ENCODE measurements at places on chromosomes 6 and 20.

GRCh38 chr6:113597231-113597583 lies 259.9 kb upstream of the MARCKS start:
- no peak for DNase-seq

DNA sequence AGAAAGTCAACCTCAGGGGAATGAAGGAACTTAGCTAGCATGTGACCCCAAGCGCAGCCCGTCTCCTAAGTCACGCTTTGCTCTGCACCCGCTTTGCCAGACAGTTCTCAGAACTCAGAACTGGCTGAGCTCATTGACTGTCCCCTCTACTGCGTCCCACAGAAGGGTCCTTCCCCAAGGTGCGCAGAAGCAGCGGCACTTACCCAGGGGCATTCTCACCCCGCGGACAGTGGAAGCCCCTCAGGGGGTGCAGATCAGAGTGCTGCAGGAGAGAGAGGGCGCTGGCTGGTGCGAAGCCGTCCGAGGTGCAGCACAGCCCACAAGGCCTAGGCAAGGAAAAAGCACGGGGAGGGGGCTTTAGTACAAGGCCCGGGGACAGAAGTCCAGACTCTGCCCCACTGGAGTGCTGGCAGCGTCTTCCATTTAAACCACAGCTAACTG lies 807 bp downstream of the SNHG17 start:
- DNase-seq = no peak

GRCh38 chr20:16541226-16541625 lies 32.0 kb downstream of the KIF16B start:
- no peak for DNase-seq

DNA sequence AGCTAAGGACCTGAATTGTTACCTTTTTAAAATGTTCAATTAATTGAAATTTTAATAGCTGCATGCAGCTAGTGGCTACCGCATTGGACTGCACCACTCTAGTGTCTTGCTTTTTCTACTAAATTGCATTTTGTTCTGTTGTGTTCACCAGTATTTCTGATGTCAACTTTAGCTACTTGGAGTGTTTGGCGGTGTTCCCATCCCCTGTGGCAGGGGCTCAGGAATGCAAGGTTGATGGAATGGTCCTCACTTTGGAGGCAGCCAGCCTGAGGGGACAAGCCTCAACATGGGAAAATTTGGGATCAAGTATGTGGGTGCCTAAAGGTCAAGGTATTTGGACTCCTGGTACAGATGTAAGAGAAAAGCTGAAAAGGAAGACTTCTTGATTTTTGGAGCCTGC lies 230.1 kb upstream of the PRND start:
- DNase-seq = no peak

- DNase-seq = no peak
Observed at GRCh38 chr6:164640956-164641355, 668.4 kb downstream of the C6orf118 start.

DNA sequence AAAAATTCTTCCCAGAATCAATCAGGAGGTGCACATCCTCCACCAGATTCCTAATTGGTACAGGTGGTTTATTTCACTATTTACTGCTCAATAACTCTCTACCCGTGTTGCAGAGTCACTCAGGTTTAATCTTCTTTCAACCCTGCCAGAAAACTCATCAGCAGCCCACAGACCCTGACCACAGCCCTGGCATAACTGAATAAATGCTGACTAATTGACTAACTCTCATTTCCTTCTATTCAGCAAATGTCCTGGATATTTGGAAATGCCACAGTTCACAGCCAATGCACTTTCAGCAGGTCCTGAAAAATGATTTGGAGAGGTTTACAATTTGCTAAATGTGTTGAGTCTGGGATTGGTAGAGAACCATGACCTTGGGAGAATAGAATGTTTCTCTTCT lies 62.3 kb downstream of the TRMT6 start:
- no peak for DNase-seq

GRCh38 chr6:56522495-56523270 lies 120.0 kb downstream of the DST start:
- DNase-seq = no peak

- no peak for DNase-seq
Observed at GRCh38 chr6:157770946-157771345, 52.1 kb upstream of the SNX9 start.

DNA sequence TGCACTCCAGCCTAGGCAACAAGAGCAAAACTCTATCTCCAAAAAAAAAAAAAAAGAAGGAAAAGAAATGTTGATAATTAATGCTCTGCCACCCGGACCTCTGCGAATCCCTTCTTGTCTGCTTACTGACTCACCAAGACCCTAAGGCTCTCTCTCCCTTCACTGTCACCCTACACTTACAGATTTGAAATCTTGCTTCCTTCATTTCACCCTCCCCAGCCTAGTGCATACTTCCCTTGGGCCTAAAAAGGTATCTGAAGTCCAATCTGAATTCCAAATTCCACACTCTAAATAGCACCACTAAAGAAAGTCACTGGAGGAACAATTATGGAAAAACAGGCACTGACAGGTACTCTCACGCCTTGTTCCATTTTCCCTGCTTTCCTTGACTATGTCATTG lies 9.4 kb upstream of the PHF20 start:
- no peak for DNase-seq

DNA sequence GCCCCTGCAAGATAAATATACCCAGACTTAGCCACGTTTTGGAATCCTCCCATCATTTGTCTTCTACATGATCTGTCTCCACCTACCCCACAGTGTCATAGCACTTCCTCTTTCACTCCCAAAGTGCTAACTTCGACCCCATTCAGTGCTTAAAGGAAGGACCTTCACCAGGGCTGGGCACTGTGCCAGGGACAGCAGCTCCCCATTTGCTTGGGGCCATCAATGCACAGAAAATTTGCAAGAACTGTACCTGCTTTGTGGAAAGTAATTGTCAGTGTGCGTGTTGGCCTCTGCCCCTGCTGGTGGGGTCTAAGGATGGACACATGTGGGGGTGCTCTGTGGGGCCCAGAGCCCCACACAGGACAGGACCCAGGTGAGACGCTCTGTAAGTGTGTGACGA lies 5.2 kb upstream of the BPIFA2 start:
- DNase-seq = no peak

DNA sequence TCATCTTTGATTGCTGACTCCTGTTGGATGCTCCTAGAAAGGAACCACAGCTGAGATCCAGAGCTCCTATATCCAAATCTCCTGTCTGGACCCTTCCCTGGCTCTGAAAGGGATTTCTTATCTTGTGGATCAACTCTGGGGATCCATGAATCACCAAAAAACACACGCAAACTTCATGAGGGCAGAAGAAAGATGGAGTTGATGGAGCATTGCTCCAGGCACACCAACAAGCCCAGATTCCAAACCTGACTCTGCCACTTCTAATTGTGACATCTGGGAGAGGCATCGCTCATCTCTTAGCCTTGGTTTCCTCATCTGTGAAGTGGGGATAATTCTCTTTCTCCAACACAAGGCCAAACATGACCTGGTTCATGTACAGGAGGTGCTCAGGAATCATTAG lies 6.7 kb downstream of the KCNS1 start:
- no peak for DNase-seq

DNA sequence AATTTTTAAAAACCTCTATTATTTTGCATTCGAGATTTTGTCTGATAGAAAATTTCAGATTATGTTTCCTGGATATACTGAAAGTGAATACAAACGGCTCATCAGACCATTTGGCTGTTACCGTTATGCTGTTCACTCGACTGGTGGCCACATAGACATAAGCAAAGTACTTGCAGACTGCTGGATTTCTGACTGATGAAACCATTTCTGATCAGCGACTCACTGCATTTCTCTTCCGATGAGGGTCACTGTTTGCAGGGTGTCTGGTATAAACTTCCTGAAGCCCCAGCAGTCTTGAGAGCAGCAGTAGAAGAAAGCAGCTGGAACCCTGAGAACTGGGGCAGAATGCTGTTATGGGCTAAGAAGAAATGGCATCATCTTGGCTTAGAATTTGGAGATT lies 17.7 kb downstream of the SNX9 start:
- DNase-seq = no peak

GRCh38 chr6:53397283-53397682 lies 48.5 kb upstream of the ELOVL5 start:
- no peak for DNase-seq

DNA sequence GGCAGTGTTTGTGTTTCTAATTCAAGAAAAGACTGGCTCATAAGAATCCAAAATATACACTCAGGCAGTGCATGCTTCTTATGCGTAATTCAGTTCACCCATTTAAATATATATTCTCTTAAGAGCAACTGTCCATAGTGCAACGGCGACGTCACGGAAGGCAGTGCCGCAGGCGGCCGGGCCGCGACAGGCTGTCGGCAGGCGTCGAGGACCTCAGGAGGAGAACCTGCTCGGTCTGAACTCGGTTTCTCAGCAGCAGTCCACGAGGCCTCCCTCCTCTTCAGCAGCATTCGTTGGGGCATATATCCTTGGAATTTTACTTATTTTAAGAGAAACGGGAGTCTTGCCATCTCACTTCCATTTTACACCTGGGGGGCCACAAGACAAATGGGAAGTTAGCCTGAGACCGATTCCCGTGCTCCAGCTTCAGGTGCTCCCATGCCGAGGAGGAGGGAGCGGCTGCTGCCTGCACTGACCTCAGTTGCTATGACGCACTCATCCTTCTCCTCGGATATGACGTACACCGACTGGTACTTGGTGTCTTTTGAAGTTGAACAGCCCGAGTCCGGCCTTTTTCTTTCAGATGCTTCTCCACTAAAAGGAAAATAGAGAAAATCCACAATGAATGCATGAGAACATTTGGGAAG lies 8.2 kb downstream of the DLL1 start:
- no peak for DNase-seq

DNA sequence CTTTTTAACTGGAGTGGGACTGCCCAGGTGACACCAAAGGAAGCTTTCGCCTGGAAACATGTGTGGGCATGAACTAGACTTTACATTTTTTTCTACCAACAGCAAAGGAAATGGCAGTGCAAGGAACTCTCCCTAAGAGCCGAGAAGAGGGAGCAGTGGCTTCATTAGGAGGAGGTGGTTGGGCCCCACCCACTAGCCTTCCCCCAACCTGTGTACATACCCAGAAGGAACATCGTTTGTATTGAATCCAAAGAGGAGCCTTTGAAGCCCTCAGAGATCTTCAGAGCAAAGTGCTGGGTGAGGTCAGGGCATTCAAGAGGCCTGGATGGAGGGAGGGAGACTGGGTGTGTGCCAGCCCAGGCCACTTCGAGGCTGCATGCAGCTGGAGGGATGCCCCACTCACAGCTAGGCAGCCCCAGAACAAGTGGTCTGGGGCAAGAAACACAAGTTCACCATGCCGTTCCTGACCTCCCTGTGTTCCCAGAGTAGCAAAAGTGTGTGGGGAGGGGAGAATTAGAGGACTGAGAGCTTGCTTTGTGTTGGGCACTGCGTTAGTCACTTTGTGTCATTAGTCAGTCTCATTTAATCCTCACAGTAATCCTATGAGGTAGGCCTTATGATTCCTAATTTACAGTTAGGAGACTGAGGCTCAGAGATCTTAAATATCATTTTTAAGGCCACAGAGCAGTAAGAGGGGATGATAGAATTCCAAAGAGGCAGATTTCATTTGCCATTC lies 191.6 kb upstream of the SUPT3H start:
- DNase-seq = no peak

- no peak for DNase-seq
Observed at GRCh38 chr20:46787991-46788762, 78.7 kb downstream of the SLC2A10 start.
